ENCODE measurements at places on chromosomes 5 and 9.

GRCh38 chr9:95435074-95435728 lies 81.6 kb downstream of the PTCH1 start:
- DNase-seq = no peak

DNA sequence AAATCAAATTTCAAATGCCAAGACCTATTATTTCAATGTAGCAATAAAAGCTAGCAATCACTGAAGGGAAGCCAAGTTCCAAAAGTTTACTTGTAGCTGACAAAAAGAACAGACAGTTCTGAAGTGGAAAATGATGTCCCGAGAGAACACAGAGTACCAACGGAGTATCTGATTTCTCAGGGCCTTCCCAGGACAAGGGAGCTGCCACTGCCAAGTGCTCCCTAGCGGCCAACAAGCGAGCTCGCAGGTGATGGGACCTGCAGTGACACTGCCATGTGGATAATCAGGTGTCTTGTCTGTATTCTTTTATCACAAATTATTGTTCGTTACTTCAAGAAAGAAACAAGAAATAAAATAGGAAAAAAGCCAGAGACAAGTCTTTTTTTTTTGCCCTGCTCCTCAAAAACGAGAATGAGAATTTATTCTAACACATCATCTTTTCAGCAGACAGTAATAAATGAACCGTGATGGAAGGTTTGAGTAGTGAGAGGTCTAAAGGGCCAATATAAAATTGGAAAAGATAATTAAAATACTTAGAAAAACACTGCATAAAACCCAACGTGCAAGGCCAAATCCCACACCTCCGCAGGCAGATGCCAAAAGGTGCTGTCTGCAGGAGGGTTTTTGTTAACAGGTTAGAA lies 159.4 kb downstream of the MYO10 start:
- DNase-seq = no peak

DNA sequence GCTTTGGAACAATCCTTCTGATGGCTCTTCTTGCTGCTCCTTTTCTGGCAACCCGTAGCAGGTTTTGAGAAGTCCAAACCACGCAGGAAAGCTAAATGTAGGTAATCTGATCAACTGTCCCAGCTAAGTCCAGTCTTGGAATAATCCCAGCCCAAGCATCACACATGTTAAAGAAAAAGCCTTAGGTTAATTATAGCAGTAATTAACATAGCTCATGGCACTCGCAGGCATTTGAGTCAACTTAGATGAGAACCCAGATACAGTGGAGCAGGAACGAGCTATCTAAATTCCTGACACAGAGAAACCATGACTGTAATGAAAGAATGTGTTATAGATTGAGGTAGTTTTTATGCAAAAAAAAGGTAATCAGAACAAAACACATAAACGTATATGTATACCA lies 844.8 kb downstream of the CDH9 start:
- no peak for DNase-seq

DNA sequence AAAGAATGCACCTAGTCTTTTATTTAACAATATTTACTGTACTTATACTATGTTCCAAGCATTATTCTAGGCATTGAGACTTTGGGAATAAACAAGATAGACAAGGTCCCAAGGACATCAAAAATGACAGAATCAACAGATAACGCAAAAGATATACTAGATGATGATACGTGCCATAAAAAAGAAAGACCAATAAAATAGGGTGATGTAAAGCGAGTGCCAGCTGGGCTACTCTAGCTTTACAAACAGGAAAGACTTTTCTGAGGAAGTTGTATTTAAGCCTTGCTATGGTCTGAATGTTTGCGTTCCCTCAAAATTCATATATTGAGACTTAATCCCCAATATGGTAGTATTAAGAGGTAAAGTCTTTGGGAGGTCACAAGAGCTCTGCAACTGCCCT lies 310.2 kb upstream of the RGMB start:
- no peak for DNase-seq

All from HS-27A (cell line).